Thoracic aorta (tissue), 2 donors: ENCODE measurements at places on chromosomes 1 and 21.

- no peak for DNase-seq
Measured at GRCh38 chr1:53681977-53682685, 56.8 kb downstream of the GLIS1 start.

- no peak for DNase-seq
Measured at GRCh38 chr1:114310695-114311271, 157.1 kb upstream of the SYT6 start.

DNA sequence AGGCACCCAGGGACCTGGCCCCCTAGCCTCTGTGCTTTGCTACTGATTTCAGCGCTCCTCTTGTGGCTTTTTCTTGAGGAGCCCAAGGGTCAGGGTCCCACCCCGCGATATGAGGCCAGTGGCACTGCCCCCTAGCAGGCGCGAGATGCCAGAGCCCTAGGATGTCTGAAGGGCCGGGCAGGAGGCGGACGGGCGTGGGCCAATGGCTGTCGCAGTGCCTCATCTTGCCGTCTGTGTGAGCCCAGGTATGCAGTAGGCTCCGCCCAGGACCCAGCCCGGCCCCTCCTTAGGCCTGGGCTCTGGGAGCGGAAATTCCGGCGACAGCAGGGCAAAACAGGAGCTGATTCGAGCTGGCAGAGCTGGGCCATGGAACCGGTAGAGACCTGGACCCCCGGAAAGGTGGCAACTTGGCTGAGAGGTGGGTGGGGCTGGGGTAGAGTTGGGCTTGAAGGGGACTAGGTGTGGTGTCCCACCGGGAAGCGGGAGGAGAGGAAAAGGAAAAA is at the start of gene CNKSR1:
Gene CNKSR1 (plus strand): TSS at position 310 of the 503 bp plus-strand sequence. CDS start 57 bp downstream, at position 367.
- DNase-seq, result no peak

DNA sequence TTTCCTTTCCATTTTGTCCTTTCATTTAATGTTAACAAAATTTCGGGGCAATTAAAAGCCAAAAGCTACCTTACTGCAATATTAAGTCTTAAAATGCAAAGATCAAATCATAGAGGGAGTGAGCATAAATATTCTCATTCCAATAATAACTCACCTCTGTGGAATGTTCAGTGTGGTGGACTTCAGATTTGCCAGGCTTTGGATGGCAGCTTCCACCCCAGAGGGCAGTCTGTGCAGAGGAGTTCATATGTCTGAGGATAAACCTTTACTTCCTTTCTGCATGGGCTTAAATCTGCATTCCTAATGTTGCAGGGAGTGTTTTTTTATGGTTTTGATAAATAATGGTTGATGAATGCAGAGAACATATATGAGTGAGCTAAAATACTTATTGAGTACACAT is 16.3 kb downstream of the KIAA0040 start:
- no peak for DNase-seq

DNA sequence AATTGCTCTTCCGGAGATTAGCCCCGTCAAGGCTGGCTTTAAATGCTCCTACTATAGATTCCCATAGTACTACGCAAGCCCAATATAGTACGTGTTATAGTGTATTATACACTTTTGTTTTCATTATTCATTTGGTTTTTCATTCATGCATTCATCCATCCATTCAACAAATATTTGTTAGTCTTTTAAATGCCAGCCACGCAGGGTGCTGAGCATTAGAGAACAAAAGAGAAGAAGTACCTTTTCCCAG is 513 bp upstream of the RAB3GAP2 start:
- DNase-seq, result no peak

- no peak for DNase-seq
Measured at GRCh38 chr1:162983671-162984425, 85.3 kb upstream of the RGS4 start.

- DNase-seq, result no peak
Measured at GRCh38 chr1:206702803-206703202, 18.1 kb downstream of the MAPKAPK2 start.

- DNase-seq, result no peak
Measured at GRCh38 chr1:170261669-170262068, 115.9 kb downstream of the NTMT2 start.

- DNase-seq, result no peak
Measured at GRCh38 chr1:165134431-165134830, 222.1 kb downstream of the LMX1A start.

- DNase-seq, result peak; percentile 50
Measured at GRCh38 chr1:33255347-33256220, 708 bp upstream of the ZNF362 start.

DNA sequence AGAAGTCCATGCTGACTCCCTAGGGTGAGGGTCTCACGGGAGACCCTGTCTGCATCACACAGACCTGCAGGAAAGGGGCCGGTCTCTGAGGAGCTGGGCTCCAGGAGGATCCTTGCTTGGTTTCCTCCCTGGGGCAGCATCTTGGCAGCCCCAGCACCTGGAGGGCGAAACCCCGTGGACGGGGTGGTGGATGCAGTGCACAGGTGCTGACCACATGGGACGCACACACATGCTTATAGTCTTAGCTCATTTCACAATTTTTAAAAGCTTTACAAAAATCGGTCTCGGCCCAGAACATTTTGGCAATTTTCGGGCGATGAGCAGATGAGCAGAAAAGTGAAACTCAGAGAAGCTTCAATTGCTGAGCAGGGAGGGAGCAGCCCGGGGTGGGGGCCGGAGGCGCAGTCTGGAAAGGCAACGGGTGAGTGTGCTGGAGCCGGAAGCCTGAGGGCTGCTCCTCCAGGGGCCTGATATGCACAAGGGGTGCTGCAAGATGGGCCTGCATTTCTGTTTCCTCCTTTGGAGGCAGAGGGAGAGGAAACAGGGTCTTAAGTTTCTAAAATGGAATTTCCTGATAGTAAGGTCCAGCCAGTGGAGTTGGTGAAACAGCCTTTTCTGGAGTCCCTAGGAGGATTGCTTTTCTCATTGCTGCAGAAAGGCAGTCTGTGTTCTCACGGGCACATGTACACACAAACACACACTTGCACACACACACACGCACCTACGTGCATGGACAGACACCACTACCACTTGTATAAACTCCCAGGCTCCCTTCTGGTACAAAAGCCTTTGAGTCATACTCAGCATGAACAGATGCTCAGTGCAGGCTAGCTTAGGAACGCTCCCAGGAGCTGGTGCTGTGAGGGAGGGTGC is 60.6 kb downstream of the SCCPDH start:
- DNase-seq, result no peak

- no peak for DNase-seq
Measured at GRCh38 chr1:202624088-202624780, 86.0 kb downstream of the SYT2 start.

DNA sequence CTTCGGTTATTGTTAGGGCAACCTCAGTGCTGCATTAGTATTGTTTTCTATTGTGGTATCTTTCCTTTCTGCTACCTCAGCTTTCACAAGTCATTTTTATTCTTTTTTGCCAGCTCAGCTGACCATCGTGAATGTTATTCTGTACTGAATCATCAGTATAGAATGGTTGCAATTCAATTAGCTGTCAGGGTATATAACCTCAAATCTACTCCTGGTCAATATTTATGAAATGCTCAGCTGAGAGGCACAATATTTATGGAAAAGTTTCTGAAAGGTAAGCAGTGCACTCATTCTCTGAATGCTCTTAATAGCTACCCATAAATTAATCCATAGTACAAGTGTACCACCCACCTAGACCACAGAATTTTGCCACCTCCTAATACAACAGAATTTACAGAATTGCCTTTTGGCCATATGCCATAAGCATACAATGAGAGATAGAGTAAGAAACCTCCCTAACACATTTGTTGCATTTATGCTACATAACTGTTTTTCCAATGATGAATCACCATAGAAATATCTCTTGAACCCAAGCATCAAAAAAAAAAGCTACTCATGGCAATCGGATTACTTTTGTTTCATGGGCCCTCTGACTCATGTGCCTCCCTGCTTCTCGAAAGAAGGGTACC is 732.6 kb upstream of the CHRM3 start:
- no peak for DNase-seq

DNA sequence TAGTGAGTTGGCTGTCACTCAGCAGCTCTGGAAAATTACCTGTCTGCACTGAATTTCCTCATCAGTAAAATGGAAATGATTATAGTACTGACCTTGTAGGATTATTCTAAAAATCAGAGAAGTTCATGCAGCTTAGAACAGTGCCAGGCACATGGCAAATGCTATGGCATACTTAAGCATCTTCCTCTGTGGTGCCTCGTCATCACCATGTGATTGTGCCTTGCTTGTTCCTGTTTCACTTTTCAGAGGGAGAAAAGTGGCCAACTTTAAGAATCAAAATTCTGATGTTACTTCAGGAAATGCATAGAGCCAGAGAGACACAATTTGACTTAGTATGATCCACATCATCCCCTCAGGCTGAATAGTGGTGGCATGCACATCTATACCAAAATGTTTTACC is 203.6 kb downstream of the ROR1 start:
- DNase-seq, result no peak

- DNase-seq, result no peak
Measured at GRCh38 chr1:37092937-37093336, 58.6 kb upstream of the GRIK3 start.

- no peak for DNase-seq
Measured at GRCh38 chr1:30405081-30405480, 318.3 kb downstream of the MATN1 start.

DNA sequence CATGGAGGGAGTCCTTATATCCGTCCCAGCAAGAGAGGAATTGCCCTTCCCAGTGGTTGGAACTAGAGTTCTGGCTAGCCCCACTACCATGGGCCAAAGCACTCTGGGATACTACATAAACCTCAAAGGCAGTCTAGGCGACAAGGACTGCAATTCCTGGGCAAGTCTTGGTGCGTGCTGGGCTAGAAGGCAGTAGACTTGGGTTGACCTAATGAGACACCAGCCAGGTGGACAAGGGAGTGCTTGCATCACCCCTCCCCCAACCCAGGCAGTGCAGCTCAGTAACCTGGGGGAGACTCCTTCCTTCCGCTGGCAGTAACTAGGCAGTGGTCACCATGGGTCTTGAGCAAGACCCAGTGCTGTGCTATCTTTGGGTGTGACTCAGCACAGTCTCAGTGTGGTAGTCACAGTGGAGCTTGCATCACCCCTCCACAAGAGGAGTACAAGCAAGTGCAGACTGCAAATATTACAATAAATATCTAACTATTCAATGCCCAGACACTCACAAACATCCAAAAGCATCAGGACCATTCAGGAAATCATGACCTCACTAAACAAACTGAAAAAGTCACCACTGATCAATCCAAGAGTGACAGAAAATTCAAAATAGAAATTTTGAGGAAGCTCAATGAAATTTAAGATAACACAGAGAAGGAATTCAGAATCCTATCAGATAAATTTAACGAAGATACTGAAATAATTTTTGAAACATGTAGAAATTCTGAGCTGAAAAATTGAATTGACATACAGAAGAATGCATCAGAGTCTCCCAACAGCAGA is 84.7 kb upstream of the LYPLAL1 start:
- peak; percentile 54 for DNase-seq

DNA sequence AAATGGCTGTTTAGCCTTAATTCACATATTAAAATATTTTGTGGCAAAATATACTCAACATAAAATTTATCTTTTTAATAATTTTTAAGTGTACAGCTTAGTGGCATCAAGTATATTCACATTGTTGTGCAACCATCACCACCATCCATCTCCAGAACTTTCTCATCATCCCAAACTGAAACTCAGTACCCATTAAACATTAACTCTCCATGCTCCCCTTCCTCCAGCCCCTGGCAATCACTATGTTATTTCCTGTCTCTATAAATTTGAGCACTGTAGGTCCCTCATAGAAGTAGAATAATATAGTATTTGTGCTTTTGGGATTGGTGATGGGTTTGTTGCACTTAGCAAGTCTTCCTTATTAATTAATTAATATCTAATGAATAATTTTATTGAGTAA is 29.4 kb downstream of the CCN1 start:
- no peak for DNase-seq

DNA sequence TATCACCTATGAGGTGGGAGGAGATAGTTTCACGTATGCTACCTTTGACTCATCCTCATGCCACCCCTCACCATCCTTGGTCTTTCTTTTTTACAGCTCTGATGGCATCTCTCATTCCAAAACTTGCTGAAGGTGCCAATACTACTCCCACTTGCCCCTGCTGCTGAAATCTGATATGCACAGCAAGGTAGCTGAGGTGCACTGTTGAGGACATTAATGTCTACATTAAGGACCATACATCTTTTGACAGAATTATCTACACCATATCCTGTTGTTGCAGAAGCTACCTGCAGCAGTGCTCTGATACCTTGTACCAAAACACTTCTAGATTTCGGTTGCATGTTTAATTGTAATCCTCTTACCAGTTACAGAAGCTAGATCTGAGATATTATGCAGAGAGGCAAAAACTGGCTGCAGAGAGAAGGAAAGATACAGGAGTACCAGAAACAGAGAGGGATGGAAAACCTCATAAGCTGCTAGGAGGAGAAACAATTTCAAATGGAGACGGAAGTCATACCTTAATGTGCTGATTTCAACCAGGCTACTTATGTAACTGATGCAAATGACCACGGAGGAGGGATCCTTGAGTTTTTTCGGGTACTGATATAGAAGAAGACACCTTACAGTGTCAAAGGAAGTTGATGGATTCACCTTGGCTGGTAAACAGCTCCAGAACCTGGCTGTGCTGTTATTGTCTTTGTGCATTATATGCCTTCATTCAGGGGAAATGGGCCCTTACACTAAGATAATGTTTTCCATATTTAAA is 19.3 kb upstream of the PTPRC start:
- no peak for DNase-seq

GRCh38 chr1:25702101-25702775 is 85.6 kb downstream of the MAN1C1 start:
- no peak for DNase-seq

GRCh38 chr1:119647734-119648619 is at the start of gene ZNF697:
Gene ZNF697 (minus strand): TSS chr1:119648266. CDS start chr1:119626100, 22,166 bp downstream.
- peak; percentile 90 for DNase-seq

GRCh38 chr1:119968068-119968492 is 71.8 kb upstream of the ADAM30 start:
- DNase-seq, result no peak

DNA sequence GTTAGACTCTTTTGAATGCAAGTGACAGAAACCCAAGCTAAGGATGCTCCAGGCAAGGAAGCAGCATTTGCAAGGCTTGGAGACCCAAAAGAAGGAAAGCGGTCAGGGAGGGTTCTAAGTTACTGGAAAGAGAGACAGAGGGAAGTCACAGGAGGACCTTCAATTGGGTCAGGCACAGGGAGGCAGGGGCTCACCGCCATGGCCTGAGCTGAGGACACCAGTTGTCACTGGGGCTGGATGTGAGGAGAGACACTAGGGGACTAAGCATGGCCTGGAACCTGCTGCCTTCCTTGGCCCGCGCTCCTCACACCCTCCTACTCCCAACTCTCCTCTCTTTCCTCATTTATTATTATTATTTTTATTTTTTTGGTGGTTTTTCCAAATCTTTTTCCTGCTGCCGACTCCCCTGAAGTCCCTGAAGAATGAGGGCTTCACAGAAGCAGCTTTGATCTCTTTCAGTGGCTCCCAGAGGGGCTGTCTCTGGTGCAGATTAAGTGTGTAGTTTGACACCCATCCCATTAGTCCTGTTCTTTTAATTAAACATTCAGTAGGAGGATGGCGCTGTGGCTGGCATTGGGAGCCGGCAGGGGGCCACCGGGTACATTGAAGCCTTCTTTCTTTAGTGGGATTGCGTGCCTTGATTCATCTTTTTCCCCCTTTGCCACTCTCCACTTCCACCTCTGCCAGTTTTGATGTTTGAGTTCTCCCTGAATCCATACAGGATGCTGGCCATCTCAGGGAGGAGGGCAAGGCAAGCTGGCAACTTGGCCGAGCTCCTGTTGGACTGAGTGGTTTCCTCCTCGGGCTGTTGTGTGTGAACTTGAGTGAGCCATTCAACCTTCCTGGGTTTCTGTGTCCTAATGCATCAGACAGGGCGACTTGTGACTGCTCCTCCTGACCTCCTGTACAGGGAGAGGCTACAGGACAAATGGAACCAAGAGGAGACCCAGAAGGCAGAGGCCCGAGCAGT is 59.3 kb downstream of the MDM4 start:
- no peak for DNase-seq

GRCh38 chr1:174209347-174210187 is 50.2 kb downstream of the RABGAP1L start:
- DNase-seq, result no peak
